Jurkat, Clone E6-1 (cell line): ENCODE measurements at places on chromosomes 7 and 10.

- no peak for DNase-seq
Measured at GRCh38 chr10:28684986-28685580, 7.8 kb downstream of the BAMBI start.

- no peak for DNase-seq
Measured at GRCh38 chr10:97116462-97117162, 69.1 kb downstream of the SLIT1 start.

DNA sequence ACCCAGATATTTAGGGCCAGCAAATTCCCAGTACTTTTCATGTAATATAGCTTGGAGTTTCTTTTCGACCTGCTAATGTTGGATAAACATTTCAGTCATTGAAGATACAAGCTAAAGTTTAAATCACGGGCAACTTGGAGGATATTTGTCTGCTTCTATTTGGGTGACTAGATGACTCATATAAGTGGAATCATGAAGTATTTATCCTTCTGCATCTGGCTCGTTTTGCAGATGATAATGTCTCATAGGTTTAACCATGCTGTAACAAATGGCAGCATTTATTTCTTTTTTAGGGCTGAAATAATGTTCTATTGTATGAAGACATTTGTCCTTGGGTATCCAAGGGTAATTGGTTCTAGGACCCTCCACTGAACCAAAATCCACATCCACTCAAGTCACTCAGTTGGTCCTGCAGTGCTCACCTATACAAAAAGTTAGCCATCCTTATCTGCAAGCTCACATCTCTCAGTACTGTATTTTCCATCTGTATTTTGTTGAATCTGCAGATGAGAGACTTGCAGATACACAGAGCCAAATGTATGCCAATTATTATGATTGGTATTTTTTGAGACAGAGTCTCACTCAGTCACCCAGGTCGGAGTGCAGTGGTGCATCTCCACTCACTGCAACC is 187.2 kb upstream of the CSTF2T start:
- no peak for DNase-seq

DNA sequence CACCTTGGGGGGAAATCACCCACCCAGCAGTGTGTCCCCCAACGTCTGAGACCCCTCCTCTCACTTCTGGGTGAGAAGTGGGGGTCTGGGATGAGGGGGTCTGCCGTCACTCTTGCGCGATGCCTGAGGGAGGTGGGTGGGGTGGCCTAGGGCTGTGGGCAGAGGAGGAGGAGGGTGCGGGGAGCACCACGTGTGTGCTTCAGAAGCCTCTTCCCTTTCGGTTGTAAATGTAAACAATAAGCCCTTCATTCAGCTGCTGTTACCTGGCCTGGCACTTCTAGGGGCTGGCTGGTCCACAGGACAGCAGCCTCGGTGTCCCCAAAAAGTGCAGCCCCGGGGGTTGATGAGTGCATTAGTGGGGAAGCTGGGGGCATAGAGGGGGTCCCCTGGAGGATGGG is 1.3 kb downstream of the CLIP2 start:
- no peak for DNase-seq

- no peak for DNase-seq
Measured at GRCh38 chr10:71409516-71410104, 12.9 kb downstream of the CDH23 start.
